ENCODE measurements at places on chromosomes 7 and 10.
A peak's percentile ranks its signal among the peaks of the same experiment; 100 is the strongest.

- H3K36me3 ChIP-seq = no peaks in the 10 kb centered on the region
- H3K4me3 ChIP-seq = no peak overlapping the region
- H3K4me1 ChIP-seq = no peaks in the 10 kb centered on the region
These were observed 97.1 kb downstream of the GNAI1 start for GRCh38 chr7:80231707-80232106.

DNA sequence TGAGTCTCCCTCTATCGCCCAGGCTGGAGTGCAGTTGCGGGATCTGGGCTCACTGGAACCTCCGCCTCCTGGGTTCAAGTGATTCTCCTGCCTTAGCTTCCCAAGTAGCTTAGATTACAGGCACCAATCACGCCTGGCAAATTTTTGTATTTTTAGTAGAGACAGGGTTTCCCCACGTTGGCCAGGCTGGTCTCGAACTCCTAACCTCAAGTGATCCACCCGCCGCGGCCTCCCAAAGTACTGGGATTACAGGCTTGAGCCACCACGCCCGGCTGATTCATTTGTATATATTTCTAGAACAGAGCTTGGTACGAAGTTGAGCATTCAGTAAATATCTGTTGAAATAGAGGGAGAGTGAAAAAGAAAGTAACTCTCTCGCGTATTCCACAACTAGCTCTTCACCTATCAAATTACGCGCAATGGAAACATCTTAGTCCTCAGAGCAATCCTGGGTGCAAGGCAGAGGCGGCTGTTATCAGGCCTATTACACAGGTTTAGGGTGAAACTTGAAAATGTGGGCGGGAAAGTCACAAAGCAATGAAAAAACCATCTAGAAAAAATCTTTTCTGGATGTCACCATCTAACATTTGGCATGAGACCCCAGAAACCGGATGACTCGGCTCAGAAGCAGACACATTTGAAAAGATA, 707 bp upstream of the GHITM start:
- H3K4me3 ChIP-seq = peak overlapping the region; percentile 54
- H3K27me3 ChIP-seq = no peaks in the 10 kb centered on the region
- no peak for DNase-seq
- H3K36me3 ChIP-seq = peaks cover 2% of the 10 kb centered on the region

GRCh38 chr7:130292682-130293257, at the start of gene CPA4:
TSS of gene CPA4 (plus strand) at chr7:130293161. CDS start at chr7:130293181, 20 bp downstream.
- no peaks in the 10 kb centered on the region for H3K36me3 ChIP-seq
- no peaks in the 10 kb centered on the region for H3K27me3 ChIP-seq
- peaks cover 29% of the 10 kb centered on the region for H3K4me1 ChIP-seq

DNA sequence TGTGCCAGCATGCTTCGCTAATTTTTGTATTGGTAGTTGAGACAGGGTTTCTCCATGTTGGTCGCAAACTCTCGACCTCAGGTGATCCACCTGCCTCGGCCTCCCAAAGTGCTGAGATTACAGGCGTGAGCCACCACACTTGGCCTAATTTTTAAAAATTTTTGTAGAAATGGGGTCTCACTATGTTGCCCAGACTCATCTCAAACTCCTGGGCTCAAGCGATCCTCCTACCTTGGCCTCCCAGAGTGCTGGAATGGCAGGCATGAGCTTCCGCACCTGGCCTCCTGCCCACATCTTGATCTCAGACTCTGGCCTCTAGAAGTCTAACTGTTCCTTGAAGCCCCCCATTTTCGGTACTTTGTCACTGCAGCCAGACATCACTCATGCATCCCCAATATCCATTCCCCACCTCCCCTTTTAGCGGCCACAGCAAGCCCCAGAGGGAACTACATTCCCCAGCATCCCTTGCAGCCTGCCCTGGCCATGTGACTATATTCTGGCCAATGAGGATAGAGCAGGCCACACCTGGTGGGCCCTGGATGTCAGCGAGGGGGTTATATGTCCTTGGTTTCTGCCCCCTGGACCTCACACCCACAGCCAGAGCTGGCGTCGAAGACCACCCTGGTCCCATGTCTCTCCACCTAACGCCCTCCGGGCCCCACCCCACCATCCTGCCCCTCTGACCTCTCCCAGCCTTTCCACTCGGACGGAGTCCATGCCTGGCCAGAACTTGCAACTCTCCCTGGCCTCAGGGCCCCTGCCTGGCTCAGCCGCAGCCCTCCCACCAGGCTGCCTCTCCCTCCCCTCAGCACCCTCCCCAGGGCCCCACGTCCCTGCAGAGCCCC, 33.8 kb downstream of the MICALL2 start:
- H3K4me1 ChIP-seq = peaks cover 10% of the 10 kb centered on the region
- H3K4me3 ChIP-seq = no peak overlapping the region
- H3K27ac ChIP-seq = no peak overlapping the region
- no peaks in the 10 kb centered on the region for H3K36me3 ChIP-seq
- peaks cover 29% of the 10 kb centered on the region for H3K27me3 ChIP-seq

GRCh38 chr10:26881600-26882331, 21.0 kb upstream of the ABI1 start:
- H3K27ac ChIP-seq = no peak overlapping the region
- H3K36me3 ChIP-seq = no peaks in the 10 kb centered on the region
- H3K4me3 ChIP-seq = no peak overlapping the region
- H3K27me3 ChIP-seq = peaks cover 4% of the 10 kb centered on the region
- no peaks in the 10 kb centered on the region for H3K4me1 ChIP-seq
- peak; percentile 83 for DNase-seq

GRCh38 chr7:5758753-5759335, 22.6 kb downstream of the RNF216 start:
- no peak overlapping the region for H3K4me3 ChIP-seq
- H3K27me3 ChIP-seq = no peaks in the 10 kb centered on the region
- H3K4me1 ChIP-seq = no peaks in the 10 kb centered on the region
- peaks cover 22% of the 10 kb centered on the region for H3K36me3 ChIP-seq

- no peak overlapping the region for H3K27ac ChIP-seq
- DNase-seq = no peak
- no peaks in the 10 kb centered on the region for H3K27me3 ChIP-seq
These were observed 23.7 kb downstream of the PDZD8 start for GRCh38 chr10:117351558-117351957.

GRCh38 chr10:84478151-84478550, 149.8 kb downstream of the CCSER2 start:
- no peak overlapping the region for H3K4me3 ChIP-seq
- peaks cover 7% of the 10 kb centered on the region for H3K36me3 ChIP-seq
- H3K27ac ChIP-seq = no peak overlapping the region
- H3K4me1 ChIP-seq = no peaks in the 10 kb centered on the region
- no peak for DNase-seq

Data from muscle of leg (tissue), 16 donors.